ENCODE measurements at places on chromosomes 2 and 18.

GRCh38 chr2:68908392-68908970 lies 37.3 kb upstream of the BMP10 start:
- peak; percentile 57 for DNase-seq

DNA sequence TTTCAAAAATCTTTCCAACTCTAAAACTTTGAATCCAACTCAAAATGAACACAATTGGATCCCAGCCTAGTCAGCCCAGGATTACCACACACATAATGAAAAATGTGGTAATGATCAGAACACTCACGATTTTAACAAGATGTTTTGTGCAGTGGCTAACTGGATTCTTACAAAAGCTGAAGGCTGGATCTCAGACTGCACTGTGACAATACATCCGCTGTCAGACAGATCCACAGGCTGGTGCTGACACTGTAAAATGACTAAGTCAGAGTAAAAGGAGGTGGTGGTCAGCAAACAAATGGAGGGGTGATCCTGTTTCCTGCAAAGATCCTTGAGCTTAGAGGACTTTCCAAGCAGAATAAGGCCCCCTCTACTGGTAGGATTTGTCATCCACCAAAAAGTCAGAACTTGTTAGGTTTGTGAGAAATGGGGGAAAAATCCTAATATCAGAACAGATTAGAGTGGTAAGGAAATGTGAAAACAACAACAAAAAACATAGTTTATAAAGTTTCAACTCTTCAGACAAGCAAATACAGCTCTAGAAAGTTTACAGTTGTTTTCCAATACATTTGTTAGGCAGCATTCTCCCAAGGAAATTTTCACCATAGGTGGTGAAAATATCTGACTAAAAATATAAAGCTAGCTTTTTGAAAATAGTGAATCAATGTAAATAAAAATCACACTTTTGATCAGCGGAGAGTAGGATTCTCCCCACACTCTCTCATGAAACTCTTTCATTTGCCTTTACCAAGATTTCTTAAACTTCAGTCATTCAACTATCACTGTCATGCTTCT lies 211.9 kb downstream of the AGPS start:
- peak; percentile 2 for DNase-seq

- DNase-seq: no peak
Observed at GRCh38 chr2:1715184-1716013, 28.9 kb downstream of the PXDN start.

DNA sequence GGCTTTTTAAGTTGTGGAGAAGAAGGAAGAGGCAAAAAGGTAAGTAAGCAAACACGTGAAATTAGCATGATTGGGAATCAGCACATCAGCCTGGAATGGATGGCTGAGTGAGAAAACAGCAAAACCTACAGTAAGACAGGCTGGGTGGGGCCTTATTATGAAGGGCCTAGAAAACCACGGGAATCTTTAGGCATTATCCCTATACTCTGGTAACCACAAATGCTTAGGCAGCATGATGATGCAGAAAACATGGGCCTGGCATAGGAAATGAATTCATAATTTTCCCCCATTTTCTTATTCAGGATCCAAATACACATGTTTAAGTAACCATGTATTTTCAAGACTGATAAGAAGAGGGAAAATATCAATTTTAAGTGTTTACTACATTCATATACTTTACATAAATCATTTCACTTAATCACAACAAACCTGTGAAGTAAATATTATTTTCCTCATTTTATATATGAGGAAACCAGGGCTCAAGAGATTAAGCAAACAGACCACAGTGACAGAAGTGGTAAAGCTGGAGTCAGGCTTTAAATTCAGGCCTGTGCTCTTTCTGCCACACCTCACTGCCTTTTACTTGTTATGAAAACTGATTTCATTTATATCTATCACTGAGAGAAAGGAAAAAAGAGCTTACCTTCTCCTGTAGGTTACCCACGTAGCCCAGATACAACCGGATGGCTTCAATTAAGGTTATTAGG lies 4.0 kb downstream of the TMEM17 start:
- DNase-seq: no peak
